HFF-Myc (cell line): ENCODE measurements at places on chromosomes 6 and 20.

GRCh38 chr20:35904982-35905663 lies 49.2 kb downstream of the SCAND1 start:
- no peak for DNase-seq

DNA sequence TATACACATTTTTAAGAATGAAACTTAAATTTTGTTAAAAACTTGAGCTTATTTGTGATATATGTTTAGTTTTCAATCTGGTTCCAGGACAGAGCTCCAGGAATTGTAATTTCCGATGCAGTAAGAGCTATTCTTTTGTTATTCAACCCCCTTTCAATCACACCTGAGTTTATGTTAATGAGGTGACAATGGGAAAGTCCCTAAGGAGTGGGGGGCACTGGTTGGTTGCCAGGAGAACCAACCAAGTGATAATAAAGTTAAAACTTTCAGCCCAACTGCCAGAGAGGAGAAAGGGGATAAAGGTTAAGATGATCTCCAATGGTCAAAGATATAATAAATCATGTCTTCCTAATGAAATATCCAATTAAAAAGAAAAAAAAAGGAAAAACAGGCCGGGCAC lies 19.8 kb downstream of the MDN1 start:
- DNase-seq = no peak

DNA sequence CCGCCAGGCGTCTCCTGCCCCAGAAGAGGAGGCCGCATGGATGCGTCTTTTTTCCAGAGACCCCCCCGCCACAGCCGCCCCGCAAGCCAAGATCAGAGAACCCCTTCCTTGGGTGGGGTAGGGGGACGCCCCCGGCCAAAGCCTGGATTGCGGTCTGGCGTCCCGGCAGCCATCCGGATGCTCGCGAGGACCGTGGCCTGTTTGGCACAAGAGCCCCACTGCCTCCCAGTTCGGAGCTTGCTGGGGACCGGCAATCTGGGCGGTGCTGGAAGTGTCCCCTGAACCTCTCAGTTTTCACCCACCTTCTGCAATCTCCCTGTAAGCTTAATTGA lies 924 bp downstream of the FAM162B start:
- no peak for DNase-seq

DNA sequence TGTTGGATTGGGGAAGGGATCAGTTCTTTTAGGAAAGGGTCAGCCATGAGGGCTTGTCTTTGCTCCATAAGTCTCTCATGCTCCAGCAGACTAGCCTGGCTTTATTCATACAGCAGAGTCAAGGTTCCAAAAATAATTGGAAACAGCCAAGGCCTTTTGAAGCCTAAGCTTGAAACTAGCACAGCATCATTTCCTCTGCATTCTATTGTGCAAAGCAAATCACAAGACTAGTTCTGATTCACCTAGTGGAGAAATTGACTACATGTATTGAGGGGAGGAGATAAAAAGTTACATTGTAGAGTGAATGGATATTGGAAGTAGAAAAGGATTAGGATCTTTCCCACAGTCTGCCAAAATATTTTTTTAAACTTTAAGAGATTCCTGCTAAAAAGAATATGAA lies 159.3 kb upstream of the PLCB4 start:
- no peak for DNase-seq

- no peak for DNase-seq
These were observed 2.0 kb downstream of the NAA20 start for GRCh38 chr20:20019123-20019522.

- no peak for DNase-seq
These were observed 273.0 kb downstream of the ADGB start for GRCh38 chr6:146871611-146872425.

GRCh38 chr6:53065266-53066076 lies at the start of gene FBXO9:
FBXO9 (plus strand) TSS chr6:53065404; CDS start chr6:53065790, 386 bp downstream.
- no peak for DNase-seq

- DNase-seq = peak; percentile 99
These were observed 22.5 kb downstream of the VPS52 start for GRCh38 chr6:33248932-33249731.

- DNase-seq = no peak
These were observed 57.8 kb downstream of the FUT9 start for GRCh38 chr6:96073555-96073954.

DNA sequence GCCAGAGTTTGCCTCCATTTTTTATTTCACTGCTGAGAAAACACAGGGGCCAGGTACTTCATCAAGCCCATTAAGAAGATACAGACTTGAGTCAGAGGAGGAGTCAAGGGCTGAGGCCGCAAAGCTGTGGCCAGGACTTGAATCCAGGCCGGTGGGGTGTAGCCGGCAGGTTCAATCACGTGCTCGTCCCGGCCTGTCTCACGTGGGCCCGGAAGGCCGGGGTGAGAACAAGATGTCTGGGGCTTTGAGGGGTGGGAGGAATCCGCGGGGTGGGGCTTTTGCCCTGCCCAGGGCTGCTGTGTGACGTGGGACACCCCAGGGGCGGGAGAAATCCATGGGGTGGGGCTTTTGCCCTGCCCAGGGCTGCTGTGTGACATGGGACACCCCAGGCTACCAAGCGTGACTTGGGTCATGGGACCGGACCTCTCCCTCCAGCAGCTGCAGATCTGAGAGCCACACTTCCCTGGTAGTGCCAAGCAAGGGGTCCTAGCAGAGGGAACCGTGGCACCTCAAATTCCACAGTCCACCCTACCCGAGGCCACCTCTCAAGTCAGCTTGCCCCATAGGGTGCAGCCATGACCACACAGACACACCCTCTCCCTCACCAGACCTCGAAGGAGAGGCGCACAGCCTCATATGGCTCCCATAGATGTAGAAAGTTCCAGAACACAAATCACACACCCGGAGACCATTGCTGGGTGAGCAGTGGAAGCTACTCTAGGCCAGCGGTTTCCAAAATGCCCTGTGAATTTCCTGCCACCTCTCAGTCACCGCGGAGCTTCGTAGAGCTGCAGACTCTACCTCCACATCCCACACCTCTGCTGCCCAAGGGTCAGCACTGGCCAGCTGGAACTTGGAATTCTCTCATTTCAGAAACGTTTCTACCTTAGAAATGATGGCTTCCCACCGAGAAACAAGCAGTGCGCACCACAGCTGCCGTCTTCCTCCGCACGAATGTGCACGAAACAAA lies 156.1 kb downstream of the DLL1 start:
- no peak for DNase-seq

- DNase-seq = peak; percentile 49
These were observed 336.6 kb downstream of the CDH4 start for GRCh38 chr20:61588411-61589385.

DNA sequence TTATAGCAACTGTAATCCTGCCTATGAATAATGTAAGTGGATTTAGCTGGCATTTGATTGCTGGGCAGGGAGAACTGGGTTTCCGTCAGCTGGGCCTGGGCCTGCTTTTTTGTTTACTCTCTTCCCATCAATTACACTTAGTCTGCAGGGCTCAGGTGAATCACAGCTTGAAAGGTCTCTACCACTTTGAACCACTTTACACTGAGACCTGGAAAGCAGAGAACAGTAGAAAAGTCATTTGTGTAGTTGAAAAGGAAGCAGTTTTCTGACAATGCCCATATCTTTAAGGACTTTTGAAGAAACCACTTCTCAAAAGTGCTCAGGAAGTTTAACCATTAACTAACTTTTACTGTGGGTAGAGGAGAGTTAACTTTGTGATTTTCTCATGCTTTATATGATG lies 315.4 kb upstream of the SASH1 start:
- DNase-seq = no peak

- peak; percentile 82 for DNase-seq
These were observed 34.8 kb downstream of the IYD start for GRCh38 chr6:150403458-150404246.

GRCh38 chr20:4604580-4604979 lies 117.1 kb upstream of the PRND start:
- no peak for DNase-seq

GRCh38 chr6:33723371-33724085 lies 12.0 kb upstream of the UQCC2 start:
- DNase-seq = no peak

DNA sequence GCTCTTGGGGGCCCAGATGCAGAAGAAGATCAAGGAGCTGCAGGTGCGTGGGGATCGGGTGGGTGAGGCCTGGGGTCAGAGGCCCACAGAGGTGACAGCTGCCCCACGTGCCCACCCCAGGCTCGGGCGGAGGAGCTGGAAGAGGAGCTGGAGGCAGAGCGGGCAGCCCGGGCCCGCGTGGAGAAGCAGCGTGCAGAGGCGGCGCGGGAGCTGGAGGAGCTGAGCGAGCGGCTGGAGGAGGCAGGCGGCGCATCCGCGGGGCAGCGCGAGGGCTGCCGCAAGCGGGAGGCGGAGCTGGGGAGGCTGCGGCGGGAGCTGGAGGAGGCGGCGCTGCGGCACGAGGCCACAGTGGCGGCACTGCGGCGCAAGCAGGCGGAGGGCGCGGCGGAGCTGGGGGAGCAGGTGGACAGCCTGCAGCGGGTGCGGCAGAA lies 41.5 kb downstream of the MYH7B start:
- no peak for DNase-seq

DNA sequence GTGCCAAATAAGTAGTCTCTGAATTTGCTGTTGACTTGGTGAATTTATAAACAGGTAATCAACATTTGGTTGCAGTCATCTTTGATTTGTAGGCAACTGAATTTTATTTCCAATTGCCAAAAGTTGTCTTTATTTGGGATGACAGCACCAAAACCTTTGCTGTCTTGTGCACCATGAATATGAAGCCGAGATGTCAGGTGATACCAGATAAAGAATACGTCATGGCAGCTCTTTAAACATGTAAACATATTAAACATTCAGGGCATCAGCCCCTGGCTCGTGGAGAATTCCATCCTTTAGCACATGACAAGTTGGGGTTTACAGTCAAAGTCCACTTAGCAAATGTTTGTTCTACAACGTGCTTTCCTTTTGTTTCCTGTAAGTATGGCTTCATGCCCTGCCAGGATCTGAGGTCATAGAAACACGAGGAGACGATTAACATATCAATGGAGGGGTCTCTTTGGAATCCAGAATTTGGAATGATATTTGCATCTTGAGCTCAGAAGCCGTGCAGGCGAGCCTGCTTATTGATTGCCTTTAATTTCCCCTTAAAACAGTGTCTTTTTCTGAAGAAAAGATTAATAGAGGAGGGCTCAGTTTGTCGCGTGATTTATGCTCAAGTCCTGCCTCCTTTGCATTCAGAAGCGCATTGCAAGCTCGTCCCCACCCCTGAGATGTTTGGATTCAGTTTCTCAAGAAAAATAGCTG lies 170.2 kb upstream of the ZNF217 start:
- DNase-seq = no peak

DNA sequence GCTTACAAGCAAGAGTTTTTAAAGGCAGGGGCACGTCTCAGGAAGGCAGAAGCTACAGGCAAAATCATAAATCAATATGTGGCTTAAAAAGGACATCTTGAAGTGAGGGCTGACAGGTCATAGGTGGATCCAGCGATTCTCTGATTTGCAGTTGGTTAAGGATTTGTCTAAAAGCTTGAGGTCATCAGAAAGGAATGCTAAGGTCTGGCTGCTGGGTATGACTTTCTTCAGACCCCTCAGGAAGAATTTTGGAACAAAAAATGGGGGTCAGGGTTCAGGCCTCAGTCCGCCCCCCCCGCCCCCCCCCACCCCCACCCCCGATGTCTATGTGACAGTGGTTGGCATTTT lies 261.9 kb downstream of the CDH4 start:
- DNase-seq = no peak

GRCh38 chr6:56796196-56796532 lies 153.5 kb upstream of the DST start:
- no peak for DNase-seq

GRCh38 chr20:49851231-49851705 lies 38.6 kb downstream of the SLC9A8 start:
- DNase-seq = no peak

DNA sequence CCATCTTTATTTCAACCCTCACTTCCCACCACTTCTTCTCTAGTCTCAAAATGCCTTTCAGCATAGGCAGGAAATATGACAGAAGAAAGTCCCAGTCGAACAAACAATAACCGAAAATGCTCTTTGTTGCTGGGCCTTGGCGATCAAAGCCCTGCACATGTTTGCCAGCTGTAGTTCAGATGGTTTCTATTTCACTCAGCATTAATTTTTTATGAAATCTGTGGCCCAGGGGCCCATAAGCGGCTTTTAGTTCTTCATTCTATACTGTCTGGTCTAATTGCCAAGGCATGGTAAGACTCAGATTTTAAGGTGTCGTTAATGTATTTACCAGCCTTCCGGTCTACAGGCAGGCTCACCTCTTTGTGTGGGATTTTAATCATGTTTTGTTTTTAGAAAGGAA lies 10.9 kb upstream of the F13A1 start:
- no peak for DNase-seq

DNA sequence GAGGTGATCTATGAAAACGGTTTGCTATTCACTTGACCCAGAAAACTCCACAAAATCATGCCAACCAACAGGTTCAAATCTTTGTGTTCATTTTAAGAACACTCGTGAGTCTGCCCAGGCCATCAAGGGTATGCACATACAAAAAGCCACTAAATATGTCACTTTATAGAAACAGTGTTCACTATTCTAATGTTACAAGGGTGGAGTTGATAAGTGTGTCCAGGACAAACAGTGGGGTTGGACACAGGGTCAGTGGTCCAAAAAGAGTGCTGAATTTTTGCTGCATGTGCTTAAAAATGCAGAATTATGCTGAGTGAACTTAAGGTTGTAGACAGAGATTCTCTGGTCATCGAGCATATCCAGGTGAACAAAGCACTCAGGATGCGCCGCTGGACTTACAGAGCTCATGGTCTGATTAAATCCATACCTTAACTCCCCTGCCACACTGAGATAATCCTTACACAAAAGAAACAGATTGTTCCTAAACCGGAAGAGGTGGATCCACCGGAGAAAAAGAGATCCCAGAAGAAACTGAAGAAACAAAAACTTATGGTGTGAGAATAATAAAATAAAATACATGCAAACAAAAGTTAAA lies 23.5 kb downstream of the KIAA0408 start:
- no peak for DNase-seq

DNA sequence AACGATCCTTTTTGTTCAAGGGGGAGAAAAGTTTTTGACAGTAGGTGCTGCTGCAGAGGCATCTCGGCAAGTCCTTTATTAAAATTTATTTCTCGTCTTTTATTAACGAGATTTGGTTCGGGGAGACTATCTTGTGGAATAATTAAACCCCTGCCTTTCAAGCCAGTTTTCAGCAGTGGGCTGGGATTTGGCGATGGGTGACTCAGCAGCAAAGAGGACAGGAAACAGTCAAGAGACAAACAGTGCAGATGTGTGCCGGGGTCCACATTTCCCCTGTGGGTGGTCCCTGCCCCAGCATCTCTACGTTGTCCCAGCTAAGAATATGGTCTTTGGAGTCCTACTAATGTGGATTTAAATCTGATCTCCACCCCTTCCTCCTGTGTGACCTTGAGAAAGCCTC lies 282.8 kb downstream of the CDH26 start:
- DNase-seq = no peak

GRCh38 chr6:137089305-137089704 lies 44.5 kb upstream of the IL20RA start:
- no peak for DNase-seq
